Stimulated activated CD4-positive, alpha-beta T cell treated with anti-CD3 and anti-CD28 coated beads, Interleukin-1b, Interleukin-23, amount 100 ng/mL, for 48 hours (primary cell): ENCODE measurements at places on chromosomes 4 and X.

- DNase-seq, result no peak
Measured at GRCh38 chr4:66062921-66063320, 392.6 kb upstream of the EPHA5 start.

DNA sequence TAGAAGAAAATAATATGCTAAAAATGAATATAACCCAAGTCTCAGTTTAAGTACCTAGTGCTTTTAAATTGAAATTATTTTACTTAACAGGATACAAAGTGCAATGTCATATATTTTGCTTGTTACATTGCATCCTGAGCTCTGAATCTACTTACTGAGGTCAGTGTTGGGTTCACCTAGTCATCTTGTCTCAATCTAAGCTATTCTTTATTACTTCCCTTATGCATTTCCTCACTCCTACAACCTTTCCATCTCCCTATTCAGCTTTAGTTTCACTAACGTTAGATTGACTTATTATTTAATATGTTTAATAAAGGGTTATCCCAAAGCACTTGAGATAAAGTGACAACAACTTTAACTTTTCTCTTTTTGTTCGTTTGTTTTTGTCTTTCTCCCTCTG, 483.7 kb downstream of the FSTL5 start:
- DNase-seq, result no peak

DNA sequence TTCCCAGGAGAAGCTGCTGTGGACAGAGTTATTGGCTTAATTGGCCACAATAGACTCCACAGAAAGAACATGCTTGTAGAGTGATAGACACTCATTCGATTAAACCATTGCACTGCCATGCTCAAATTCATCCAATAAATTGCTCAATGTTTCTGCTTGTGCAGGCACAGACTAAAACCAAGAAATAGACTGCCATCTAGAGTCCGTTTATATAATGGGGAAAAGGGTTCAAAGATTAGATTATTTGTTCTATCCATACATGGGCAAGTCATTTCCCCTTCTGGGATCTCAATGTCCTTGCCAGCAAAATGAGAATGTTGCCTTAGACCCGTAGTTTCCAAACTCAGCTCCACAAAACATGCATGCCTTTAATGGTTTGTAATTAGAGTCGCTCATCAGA, 8.7 kb downstream of the SMIM10 start:
- DNase-seq, result no peak

GRCh38 chr4:35559559-35560365, 684.6 kb downstream of the ARAP2 start:
- no peak for DNase-seq

DNA sequence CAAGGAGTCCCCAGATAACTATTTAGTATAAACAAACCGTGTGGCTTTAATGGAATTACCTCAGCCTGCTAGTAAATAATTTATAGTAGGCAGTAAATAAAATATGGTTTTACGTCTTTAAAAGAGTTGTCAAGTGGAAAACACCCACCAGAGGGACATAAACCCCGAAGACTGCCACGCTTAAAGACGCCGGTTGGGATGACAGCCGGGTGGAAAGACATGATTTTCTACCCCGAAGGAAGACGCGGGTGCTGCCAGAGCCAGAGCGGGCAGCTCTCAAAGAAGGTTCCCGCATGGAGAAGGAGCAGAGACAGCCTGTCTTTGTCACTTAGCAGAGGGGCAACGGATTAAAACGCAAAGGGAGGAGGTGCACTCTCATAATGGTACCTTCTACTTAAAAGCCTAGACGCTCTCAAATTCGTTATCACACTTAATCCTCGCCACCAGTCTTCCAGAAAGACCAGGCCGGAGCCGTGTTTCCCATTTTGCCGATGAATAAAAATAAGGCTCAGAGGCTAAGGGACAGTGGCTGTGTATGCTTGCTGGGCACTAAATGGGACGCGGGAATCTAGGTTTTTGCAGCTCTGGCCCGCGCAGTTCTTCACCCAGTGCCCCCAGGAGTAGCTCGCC, 140.5 kb upstream of the ZIC3 start:
- no peak for DNase-seq

GRCh38 chrX:46380148-46380752, 165.0 kb downstream of the ZNF674 start:
- no peak for DNase-seq
